ENCODE measurements at places on chromosomes 3 and 15. TPM values are rescaled to one million over a fixed set of nuclear protein-coding genes. Genes with fewer than 3 reads are reported as not detected.
A peak's percentile ranks its signal among the peaks of the same experiment; 100 is the strongest.

Gene EFL1
- total RNA-seq, result 24.4 TPM

GRCh38 chr15:76222159-76222558, 89.1 kb downstream of the ETFA start:
- DNase-seq, result no peak

Gene ZBTB11
- total RNA-seq, result 31.4 TPM

DNA sequence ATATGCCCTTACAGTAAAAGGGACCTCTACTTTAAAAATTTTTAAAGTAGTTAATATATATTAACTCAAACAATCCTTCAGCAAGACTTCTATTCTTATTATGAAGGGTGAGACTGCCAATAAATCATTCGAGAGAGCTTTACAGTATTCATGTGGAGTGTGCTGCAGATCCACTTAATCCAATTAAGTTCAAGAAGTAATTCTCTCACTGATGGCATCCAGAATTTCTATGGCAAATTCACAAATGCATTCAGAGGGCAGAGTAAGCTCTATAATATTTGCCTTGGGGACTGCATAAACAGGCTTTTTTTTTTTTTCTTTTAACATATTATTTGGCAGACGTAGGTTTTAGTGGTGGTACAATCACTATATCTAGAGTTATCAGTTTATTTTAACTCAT, 692.0 kb downstream of the NLGN1 start:
- DNase-seq, result no peak

DNA sequence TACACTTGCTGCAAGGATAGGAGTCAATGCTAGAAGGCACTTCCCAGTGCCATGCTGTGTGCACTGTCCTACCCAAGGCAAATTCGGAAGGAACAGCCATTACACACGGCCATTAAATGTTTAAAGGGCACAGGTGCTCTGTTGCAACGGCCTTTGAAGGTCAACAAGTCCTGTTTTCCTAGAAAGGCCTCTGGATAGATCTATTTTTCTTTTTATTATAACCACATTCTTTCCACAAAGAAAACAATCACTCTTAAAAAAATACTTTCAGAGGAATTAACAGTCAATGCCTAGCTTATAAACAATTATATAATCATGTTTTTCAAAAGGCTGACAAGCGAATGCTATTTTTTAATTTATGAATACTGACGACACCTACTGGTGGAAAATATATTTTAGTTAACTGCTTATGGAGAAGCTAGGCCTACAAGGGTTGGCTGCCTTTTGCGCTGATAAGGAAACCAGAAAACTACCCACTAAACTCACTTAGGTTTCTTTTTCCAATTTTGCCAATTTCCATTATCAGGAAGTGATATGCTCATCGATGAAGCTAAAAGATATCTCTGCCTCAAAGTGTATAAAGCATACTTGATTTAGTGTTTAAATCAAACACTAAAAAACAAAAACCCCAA, 2.4 kb downstream of the ARHGEF3 start:
- peak; percentile 53 for DNase-seq

GRCh38 chr15:36815786-36816185, 236.4 kb downstream of the CDIN1 start:
- no peak for DNase-seq

DNA sequence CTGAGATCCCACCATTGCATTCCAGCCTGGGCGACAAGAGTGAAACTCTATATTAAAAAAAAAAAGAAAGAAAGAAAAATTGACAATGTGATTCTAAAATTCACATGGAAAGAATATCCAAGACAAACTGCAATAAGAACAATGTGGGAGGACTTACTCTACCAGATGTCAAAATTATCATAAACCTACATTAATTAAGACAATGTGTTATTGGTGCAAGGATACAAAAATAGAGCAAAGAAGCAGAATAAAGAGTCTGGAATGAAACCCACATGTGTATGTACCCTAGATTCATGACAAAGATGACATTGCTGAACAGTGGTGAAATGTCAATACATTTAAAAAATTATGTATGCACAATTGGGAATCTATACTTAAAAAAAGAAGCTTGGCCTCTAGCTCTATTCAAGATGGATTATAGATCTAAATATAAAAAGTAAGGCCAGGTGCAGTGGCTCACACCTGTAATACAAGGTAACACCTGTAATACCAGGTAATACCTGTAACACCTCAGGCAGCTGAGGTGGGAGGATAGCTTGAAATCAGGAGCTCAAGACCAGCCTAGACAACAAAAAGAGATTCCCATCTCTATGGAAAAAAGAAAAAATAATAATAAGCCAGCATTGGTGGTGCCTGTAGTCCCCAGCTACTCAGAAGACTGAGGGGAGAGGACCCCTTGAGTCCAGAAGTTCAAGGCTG, 45.7 kb downstream of the ZBTB11 start:
- DNase-seq, result no peak

Gene A4GNT
- not detected for total RNA-seq

Gene C3orf62
- 0.67 TPM for total RNA-seq

Gene MGLL
- total RNA-seq, result 31.2 TPM

GRCh38 chr3:191721390-191721861, 260.5 kb downstream of the PYDC2 start:
- peak; percentile 16 for DNase-seq

Gene MINAR1
- total RNA-seq, result 0.09 TPM

DNA sequence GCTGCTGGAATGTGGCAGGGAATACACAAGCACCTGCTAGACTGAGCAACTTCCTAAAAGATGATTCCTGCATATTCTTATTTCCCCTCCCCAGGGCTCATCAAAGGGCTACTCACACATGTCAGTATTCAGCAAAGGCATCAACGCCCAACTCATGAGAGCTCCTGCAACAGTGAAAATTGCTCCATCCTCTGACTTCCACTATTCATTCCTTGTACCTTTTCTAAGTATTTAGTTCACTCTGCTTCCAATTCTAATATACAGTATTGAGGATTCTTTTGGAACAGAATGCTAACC, 84.1 kb downstream of the SCN11A start:
- no peak for DNase-seq

DNA sequence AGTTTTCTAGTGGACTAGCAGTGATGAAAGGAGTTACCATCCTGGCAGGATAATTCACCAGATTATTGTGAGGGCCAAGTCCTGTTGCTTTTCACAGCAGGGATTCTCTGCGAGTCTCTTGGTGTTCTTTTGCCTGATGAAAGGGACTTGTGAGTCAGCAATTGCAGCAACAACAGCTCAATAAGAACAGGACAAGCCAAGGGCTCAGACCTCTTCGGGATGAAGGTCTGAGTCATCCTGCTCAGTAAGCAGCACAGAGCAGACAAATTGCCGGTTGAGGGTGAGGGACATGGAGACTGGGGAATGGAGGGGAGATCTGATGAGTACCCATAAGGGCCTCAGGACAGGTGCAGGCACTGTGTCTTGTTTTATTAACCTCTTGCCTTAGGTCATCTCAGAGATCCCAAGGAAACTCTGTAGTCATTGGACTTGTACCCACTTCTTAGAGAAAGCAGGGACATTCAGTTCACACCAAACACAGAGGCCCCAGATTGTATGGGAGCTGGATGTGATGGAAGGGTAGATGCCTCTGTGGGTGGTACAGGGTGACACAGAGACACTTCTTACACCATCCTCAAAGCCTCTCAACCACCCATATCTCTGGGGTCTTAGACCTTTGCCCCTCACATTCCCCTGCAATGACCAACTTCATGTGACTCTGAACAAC, 173.8 kb upstream of the TLE3 start:
- peak; percentile 96 for DNase-seq

GRCh38 chr3:142159083-142159740, 9.9 kb upstream of the TFDP2 start:
- DNase-seq, result no peak

DNA sequence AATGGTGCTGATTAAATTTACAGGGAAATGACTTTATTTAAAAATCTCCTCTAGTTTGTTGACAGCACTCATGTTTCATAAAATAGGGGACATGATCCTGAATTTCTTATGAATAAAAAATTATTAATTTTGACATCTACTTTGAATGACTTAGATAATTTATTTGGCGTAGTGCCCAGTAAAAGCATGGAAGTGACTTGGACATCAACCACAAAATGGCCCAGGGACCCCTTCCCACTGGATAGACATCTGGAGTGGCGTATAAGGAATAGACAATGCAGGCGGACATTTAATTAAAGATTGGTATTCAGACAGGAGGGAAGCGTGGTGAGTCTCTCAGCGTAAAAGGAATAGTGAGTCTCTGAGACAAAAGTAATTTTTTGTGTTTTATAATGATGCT, 79.8 kb downstream of the ADAMTSL3 start:
- peak; percentile 3 for DNase-seq

- peak; percentile 41 for DNase-seq
These were observed 63.8 kb downstream of the CHSY1 start for GRCh38 chr15:101187820-101188636.

DNA sequence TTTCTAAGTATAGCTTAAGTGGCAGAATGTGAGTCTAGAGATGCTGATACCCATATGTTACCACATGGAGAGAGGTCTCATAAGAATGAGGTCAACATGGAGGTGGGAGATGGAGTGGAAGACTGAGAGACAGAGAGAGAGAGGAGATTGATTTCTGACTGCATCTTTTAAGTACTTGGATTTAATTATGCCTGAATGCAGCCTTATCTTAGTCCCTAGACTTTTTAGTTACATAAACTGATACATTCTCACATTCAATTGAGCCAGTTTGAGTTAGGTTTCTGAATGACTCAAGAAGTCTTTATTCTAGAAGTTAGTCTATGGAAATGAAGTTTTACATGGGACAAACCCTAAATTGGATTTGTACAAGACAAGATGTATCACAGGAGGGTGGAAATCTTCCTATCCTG, 58.5 kb upstream of the TNFSF10 start:
- DNase-seq, result no peak

DNA sequence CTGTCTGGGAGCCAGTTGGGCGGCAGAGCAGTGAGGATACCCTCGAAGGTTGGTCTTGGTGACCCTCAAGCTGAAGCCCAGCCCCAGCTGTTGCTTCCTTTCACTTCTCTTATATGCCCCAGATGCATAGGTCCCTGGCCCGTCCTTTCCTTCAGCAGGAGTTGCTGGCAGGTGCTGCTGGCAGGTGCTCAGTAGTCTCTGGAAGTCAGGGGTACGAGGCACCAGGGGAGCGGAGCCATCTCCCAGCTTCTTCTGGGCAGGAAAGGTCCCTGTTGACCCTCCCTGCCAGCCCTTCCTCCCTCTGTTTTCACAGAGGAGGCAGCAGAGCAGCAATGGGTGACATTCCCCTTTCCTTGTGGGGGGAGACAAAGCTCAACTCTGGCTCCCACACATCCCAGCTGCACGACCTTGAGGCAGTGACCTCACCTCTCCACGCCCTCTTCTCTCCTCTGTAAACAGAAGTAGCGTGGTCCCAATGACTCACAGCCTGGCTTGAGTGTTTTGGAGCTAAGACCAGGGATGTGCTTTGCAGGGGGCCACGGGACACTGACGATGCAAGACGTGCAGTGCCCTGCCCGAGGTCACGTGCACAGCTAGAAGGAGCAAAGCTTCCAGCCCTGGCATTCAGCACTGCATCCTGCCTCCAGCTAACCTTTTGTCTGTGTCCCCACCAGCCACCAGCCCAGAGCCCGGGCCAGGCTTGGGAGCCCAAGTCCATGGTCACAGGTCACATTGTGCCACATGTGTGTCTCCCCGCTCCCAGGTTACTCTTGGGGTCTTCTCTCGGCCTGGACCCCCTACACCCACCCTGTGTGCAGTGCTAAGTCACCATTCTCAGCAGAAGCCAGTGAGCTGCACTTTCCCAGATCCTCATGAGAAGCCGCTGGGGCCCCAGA, 49.7 kb downstream of the SLC6A6 start:
- peak; percentile 90 for DNase-seq

Gene GRIP2
- 0.10 TPM for total RNA-seq

- DNase-seq, result no peak
These were observed 124.3 kb downstream of the SNRK start for GRCh38 chr3:43410592-43410991.

DNA sequence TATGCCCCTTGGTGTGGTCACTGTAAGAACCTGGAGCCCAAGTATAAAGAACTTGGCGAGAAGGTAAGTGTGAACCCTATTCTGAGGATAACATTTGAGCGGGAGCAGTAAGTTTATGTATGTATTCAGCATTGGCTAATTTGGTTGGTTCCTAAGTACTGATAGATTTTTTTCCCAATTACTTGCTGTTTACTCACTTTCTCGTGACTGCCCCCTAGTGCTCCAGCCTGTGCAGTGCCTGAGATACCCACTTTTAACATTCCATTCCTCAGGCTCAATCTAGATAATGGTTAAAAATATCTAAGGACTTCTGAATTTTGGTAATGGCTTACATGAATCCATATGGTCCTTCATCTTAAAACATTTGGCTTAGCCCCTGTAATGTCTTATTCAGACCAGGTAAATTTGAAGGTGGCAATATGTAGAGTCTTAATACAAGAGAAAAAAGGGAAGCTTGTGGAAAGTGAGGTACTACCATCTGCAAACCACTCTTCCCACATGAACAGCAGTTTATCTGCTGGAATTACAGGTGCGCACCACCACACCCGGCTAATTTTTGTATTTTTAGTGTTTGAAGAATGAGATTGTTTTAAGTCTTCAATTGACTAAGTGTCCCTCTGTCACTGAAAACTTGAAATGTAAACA, 7.1 kb downstream of the ELL3 start:
- DNase-seq, result peak; percentile 57

DNA sequence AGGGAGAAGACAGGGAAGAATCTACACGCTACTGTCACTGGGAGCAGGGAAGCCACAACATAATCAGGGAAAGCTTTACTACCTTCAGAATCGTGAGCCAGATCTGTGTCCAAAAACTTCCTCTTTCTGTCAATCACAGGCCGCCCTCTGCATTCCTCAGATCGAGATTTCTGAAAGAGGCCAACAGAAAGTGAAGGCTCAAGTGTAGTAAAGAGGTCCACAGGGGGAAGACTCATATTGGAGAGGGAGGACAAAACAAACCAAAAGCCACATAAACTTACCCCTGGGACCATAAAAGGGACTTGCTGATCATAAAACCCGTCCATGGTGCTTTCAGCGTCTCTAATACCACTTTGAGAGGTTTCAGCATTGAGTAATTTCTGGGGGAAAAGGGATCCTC, 3.3 kb downstream of the ETV5 start:
- no peak for DNase-seq

Gene SEC22A
- total RNA-seq, result 34.6 TPM

Gene POPDC2
- not detected for total RNA-seq

Gene GOLGA8G
- not detected for total RNA-seq

GRCh38 chr15:71752604-71753289, 57.6 kb upstream of the NR2E3 start:
- DNase-seq, result peak; percentile 98

Gene IL16
- total RNA-seq, result 0.02 TPM

- no peak for DNase-seq
These were observed 67.1 kb upstream of the USP50 start for GRCh38 chr15:50613600-50613999.

Gene ERICH6
- not detected for total RNA-seq

Gene SLC22A13
- total RNA-seq, result not detected

- peak; percentile 51 for DNase-seq
These were observed 1.5 kb downstream of the CYP1A1 start for GRCh38 chr15:74723754-74724334.

- DNase-seq, result no peak
These were observed 154.6 kb upstream of the COL8A1 start for GRCh38 chr3:99483841-99484240.

DNA sequence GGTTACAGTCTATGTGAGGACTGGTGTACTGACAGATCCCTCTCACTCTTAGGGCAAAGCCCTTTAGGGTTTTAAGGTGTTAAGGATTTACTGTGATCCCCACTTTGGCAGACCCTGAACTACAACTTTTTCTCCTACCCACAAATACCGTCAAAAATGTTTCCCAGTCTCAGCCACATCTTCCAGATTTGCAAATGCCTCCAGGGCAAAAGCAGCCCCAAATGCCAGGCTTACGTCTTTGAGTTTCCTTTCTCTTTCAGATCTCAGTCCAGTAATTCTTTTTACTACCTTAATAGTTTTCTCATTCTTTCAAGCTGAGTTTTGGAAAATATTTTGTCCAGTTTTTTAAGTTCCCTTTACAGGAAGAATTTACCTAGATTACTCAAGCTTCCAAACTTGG, 13.4 kb upstream of the ITGA11 start:
- DNase-seq, result no peak

Measured in A172 (cell line).